ENCODE measurements at places on chromosomes 1 and 21. TPM values are rescaled to one million over a fixed set of nuclear protein-coding genes. Genes with fewer than 3 reads are reported as not detected.

Gene KCNN3
- total RNA-seq, result 4.2 TPM

Gene CR1
- total RNA-seq, result 0.91 TPM

Gene C1QTNF12
- total RNA-seq, result 0.45 TPM

Gene MYOG
- not detected for total RNA-seq

Gene IVNS1ABP
- total RNA-seq, result 191 TPM

Measured in cerebellum (tissue), 4 donors.